ENCODE measurements at places on chromosomes 5 and 9.

GRCh38 chr5:77316871-77317661 lies 106.6 kb downstream of the PDE8B start:
- DNase-seq = no peak

- DNase-seq = no peak
Measured at GRCh38 chr5:139413963-139414362, 10.1 kb upstream of the SPATA24 start.

GRCh38 chr5:173602423-173602822 lies 14.0 kb downstream of the BOD1 start:
- no peak for DNase-seq

DNA sequence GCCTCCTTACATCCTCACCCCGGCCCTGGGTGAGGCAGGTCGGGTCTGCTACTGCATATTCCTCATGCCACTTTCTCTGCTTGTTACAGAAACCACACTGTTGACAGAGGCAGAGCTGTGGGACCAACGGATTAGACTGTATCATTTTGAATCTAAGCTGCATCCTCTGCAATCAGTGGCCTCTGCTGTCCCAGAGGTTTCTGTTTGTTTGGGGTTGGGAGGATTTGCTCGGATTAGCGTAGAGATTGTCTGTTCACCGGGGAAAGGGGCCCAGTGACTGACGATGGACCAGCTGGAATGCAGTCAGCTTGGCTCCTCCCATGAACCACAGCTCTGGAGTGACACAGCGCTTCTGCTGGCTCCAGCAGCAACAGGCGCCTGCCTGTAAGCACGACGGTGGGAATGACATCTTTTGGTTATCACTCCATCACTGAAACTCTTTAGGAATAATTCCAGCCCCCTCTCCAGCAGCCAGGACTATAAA lies 37.3 kb upstream of the ADRA1B start:
- DNase-seq = peak; percentile 8

- DNase-seq = peak; percentile 49
Measured at GRCh38 chr5:117454716-117455212, 880.1 kb upstream of the SEMA6A start.

GRCh38 chr9:125985998-125986655 lies 239.0 kb downstream of the PBX3 start:
- DNase-seq = no peak

DNA sequence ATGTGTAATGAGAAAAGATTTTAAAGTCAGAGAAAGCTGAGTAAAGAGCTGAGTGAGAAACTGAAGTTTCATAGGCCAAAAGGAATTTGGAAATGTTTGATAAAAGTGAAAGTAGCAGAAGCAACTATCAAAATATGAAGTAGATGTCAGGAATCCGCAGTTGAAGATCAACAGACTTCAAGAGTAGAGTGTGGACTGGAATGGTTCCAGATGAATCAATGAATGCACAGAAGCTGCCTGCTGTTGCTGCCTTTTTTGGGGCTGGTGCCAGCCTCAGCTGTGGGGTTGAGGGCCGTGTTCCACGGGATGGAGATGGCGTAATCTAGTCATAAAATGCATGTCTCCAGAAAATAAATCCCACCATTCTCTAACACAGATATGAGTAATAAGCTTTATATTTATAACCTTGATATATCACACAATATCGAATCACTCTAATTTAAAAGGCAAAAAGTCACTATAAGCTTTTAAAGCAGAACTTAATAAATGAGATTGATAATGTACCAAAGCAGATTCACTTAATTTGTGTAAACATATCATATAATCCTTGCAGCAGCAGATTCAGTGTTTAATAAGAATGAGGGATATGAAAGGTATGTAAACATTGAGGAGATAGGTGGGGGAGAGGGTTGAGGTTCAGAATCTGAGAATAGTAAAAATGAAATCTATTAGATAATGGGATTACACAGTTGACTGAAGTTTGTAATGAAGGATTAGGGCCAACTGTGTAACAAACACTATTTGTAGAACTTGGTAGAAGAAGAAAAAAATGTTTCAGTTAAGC lies 652.3 kb upstream of the FTMT start:
- DNase-seq = no peak

DNA sequence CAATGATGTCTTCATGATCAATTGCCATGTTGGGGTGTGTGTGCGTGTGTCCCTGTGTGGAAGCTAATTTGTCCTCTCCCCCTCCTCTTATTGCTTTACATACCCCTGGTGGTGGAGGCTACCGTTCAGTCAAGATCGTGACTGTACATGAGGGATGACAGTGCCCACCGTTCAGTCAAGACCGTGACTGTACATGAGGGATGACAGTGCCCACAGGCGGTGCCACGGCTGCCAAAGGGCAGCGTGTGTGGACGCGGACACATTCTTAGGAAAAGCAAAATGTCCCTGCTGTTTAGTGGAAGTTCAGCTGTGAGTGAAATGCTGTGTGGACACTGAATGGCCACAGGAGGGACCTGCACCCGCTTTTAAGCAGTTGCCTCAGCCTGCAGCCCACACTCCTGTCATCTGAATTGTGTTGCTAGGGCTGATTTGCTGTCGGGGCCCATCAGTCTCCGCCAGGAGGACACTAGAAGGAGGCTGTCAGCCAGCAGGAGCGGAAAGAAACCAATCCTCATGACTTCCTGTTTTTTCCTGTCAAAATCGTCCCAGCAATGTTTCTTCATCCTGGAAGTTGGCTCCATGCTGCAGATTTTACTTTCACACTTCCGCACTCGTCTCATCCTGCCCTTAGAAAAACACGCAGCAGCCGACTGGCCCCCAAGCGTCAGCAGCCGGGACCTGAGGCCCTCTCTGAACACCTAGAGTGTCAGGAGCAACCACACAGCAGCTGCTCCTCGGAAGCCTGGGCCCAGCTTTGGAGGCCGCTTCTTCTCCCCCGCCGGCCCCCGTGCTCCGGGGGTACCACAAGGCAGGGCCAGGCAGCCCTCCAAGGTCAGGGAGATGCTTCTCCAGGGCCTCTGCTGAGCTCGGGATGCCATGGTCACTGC lies 9.1 kb downstream of the OR2V1 start:
- DNase-seq = no peak

DNA sequence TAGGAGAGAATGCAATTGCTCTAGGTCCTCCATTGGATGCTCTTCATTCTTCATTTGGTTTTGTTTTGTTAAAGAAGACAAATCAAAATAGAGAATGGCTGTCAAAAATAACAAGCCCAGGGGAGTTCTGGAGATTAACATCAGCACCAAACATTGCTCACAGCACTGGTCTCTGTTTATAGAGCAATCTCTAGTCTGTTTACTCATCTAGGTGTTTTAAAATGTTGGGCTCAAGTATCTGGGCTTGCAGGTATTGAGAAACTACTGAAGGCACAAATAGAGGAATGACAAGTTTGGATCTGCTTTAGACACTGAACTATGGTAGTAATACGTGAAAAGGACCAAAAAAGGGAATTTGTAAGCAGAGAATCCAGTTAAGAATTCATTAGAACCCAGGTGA lies 77.0 kb upstream of the TMC1 start:
- DNase-seq = no peak

GRCh38 chr9:13557746-13558145 lies 278.3 kb upstream of the MPDZ start:
- no peak for DNase-seq

- no peak for DNase-seq
Measured at GRCh38 chr5:123720955-123721354, 209.0 kb downstream of the CSNK1G3 start.

DNA sequence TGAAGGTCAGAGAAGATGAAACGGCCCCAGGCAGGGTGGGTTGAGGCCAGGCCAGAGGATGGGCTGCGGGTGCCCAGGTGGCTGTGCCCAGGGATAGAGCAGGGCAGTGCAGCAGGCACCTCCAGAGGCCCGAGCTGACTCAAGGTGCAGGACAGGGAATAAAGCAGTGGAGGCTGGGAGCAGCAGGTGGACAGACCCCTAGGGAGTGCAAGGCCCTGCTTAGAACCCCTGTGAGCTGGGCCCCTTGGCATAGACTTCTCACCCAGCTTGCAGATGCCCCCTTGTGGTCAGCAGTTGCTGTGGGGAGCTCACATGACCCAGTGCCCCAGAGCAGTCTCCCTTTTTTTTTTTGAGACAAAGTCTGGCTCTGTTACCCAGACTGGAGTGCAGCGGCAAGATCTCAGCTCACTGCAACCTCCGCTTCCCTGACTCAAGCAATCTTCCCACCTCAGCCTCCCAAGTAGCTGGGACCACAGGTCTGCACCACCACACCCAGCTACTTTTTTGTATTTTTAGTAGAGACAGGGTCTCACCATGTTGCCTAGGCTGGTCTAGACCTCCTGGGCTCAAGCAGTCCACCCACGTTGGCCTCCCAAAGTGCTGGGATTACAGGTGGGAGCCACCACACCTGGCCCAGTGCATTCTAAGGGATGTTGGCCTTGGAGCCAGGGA lies 118.8 kb downstream of the WNK2 start:
- DNase-seq = peak; percentile 70

- no peak for DNase-seq
Measured at GRCh38 chr5:7395947-7396712, at the start of gene ADCY2. Gene ADCY2, plus strand, starts transcription at chr5:7396138. Its CDS starts 159 bp downstream, at chr5:7396297.

GRCh38 chr5:146877783-146878475 lies 628 bp downstream of the PPP2R2B start:
- DNase-seq = no peak

DNA sequence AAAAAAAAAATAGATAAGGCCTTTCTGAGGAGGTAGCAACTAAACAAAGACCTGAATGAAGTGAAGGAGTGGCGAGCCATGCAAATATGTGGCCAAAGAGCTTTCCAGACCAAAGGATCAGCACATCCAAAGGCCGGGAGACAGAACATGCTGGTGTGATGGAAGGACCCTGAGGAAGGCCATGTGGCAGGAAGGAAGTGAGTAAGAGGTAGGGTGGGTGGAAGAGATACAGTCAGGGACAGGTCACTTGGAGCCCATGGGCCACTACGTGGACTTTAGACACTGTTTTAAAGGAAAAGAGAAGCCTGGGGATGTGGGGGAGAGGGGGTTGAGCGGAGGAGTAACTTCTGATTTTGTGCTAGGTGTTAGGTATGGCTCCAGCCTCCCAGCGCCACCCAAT lies 31.3 kb downstream of the SPRY4 start:
- no peak for DNase-seq

DNA sequence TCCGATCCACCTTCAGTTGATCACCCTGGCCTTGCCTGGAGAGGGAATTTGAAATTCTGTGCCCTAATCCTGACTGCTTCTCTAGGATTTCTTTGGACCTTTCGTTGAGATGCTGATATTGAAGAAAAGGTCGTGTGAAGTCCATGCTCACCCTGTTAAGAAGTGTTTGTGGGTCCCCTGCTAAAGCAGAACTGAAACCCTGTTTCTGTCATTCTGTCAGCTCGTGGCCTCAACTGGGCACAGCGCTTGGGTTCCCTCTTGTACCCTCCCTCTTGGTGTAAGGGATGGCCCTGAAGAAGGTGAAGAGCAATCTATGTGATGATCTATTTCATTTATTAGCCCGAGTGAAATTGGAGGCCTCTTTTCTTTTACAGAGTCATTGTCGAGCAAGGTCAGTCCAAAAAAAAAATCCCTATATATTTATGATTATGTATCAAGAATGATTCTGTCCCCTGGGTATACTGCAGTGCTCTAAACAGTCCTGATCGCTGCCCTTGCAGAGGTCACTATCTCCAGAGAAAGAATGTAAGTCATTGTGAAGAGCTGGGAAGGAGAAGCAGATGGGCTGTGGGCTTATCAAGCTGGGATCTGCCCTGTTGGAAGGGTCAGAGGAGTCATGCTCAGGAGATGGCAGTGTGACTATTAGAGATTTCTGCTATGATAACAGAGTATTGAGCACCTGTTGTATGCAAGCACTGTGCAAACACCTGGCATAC lies 56.1 kb downstream of the WWC1 start:
- DNase-seq = no peak

DNA sequence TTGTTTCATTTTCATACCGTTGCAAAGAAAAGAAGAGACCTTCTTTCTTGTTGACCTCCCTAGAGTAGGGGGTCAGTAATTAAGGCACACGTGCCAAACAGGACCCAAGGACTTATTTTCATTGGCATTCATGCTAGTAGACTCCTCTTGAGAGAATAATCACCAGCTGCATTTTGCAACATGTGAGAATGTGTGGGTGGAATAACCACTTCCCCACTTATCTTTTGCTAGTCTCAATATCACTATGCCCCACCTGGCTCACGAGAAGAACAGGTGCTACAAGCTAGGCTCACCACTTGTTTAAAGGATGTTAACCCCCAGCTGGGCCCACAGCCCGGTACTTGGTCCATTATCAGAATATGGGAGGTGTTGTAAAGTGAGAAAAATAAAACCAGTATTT lies 460.7 kb upstream of the MEF2C start:
- no peak for DNase-seq

- no peak for DNase-seq
Measured at GRCh38 chr5:74094096-74094781, 468.2 kb downstream of the ARHGEF28 start.

GRCh38 chr5:178793151-178793550 lies 62.7 kb upstream of the ZNF354A start:
- DNase-seq = peak; percentile 20

DNA sequence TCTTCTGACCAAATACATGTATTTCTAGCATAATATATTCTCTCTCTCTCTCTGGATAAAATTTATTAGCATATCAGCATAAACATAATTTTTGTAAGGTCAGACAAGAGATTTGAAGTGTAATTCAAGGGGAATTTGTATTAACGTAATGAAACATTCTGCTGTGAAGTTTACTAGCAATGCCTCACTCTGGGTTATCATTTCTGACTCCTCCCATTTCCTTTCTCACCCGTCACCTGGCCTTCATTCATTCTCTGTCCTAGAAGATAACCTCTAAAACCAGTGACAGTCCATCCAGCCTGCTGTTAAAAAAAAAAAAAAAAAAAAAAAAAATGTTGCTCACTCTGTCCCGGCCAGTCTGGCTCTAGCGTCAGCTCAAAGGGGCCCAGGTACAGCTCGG lies 27.1 kb downstream of the GRAMD2B start:
- peak; percentile 13 for DNase-seq

GRCh38 chr5:10631316-10631996 lies 67.6 kb downstream of the ANKRD33B start:
- no peak for DNase-seq

DNA sequence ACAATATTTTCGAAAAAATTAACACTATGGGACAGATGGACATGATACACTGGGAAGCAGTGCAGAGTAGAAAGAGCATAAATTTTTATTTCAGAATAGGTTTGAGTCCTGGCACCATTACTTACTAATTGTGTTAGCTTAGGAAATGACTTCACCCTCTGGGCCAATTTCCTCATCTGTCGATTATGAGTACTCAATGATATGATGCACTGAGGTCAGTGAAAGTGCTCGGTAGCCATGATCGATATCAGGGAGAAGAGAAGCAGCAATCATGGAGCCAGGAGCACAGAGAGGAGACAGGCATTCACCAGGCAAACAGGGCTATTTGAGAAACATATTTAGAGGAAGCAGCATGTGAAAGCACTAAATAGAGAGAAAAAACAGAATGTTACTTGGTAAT lies 29.4 kb downstream of the NR6A1 start:
- DNase-seq = no peak

DNA sequence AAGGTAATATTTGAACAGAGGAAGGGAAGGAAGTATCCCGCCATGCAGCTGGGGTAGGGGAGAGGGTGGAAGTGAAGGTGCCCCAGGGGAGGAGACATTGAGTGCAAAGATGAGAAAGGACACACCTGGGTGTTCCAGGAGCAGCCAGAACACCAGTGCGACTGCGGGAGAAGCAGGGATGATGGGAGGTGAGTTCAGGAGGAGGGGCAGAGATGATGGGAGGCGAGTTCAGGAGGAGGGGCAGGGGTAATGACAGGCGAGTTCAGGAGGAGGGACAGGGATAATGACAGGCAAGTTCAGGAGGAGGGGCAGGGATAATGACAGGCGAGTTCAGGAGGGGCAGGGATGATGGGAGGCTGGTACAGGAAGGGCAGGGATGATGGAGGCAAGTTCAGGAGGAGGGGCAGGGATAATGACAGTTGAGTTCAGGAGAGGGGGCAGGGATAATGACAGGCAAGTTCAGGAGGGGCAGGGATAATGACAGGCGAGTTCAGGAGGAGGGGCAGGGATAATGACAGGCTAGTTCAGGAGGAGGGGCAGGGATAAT lies 17.2 kb upstream of the SPOCK1 start:
- no peak for DNase-seq
